Spinal cord (tissue), 10 donors: ENCODE measurements at places on chromosomes 13 and 19.
A peak's percentile ranks its signal among the peaks of the same experiment; 100 is the strongest.

GRCh38 chr13:26041444-26041843 is 10.4 kb downstream of the SHISA2 start:
- DNase-seq, result no peak

GRCh38 chr13:48403151-48403631 is 9.7 kb downstream of the LPAR6 start:
- DNase-seq, result no peak

GRCh38 chr19:49058562-49058961 is 1.0 kb upstream of the CGB7 start:
- DNase-seq, result no peak

DNA sequence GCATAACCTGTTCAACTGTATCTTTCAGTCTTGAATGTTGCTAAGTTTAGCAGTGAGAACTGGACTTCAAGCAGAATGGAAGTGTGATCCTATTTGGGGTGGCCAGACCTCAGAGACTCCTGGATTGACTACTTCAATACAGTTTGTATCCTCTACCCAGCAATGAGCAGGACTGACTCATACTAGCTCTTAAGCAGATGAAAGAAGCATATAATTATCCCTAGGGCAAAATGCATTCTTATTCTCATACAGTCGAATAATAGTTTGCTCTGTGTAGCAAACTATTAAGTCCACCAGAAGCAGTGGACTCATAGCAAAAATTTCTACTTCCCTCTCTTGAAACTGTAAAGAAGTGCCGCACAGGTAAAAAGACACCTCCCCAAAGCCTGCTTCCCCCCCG is 46.4 kb upstream of the FAM216B start:
- no peak for DNase-seq

DNA sequence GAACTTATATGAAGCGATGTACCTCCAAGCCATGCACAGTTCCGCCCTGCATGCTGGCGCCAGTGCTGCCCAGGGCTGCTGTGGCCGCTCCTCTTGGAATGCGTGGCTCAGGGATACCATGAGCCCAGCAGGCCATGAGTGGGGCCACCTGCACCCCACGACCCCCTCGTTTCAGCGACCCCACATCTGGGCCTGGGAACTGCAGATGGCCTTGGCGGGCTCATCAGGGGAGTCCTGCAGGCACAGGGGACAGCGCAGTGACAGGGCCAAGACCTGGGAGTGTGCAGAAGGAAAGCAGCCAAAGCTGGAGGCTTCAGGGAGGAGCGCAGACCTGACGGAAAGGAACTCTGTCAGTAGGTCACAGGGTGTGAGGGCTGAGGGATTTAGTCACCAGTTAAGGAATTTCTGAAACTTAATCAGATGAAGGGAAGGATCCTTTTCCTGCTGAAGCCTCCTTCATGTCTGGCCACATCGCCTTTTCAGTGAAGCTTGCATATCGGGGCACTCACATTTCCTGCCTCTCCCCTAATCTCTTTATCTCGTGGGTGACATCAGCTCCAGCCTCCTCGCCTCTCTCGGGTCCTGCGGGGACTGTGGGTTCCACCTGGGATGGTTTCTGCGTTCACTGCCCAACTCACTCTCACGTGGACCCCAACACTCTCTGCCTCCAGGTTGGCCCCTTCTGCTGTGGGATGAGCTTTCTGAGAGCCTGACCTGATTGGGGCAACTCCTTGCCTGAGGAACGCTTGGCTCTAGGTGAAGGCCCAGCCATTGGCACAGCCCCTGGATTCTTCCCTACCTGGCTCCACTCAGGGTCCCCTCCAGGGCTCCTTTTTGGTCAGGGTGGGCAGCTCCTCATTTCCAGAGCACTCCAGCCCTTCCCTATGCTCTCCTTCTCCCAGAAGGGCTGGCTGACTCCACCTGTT is 123.5 kb downstream of the CRYL1 start:
- DNase-seq, result no peak

DNA sequence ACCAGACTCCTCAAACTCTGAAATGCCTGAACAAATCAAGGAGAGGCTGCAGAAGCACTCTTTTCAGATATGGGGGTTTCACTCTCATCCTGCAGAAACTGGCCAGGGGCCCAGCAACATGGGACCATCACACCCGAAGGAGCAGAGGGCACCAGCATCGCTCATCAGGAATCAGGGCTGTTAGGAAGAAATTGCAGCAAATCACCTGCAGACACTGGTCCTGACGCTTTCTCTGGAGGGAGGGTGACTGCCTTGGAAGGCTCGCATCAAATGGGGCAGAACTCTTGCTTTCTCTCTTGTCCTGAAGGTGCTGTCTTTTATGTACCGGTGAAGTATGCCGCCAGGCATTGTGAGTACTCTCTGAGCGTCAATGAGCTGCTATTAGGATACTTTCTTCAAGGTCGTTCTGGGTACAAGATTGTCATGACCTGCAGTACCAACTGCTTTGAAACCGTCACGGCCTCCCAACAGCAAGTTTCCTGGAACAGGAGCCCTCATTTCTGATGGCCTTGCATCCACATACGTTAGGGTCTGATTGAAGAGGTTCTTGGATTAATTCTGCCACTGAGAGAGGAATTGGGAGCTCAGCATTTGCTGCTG is 155.7 kb upstream of the SOX1 start:
- no peak for DNase-seq

GRCh38 chr19:3224346-3225168 is at the start of gene CELF5:
Gene CELF5, plus strand, starts transcription at chr19:3224661. Its CDS starts 79 bp downstream, at chr19:3224740.
- no peak for DNase-seq

GRCh38 chr13:50426927-50427326 is 411.7 kb downstream of the KCNRG start:
- no peak for DNase-seq

- DNase-seq, result no peak
These were observed 52.3 kb upstream of the PARP4 start for GRCh38 chr13:24564881-24565280.

GRCh38 chr13:27667946-27668345 is 46.3 kb downstream of the POLR1D start:
- DNase-seq, result no peak

GRCh38 chr13:35143123-35143522 is 201.1 kb downstream of the NBEA start:
- no peak for DNase-seq

- DNase-seq, result no peak
These were observed 6.4 kb downstream of the KMT5C start for GRCh38 chr19:55345818-55346724.

GRCh38 chr13:54934121-54934520 is 1905.5 kb downstream of the OLFM4 start:
- no peak for DNase-seq

- DNase-seq, result no peak
These were observed 50.5 kb upstream of the ZNF429 start for GRCh38 chr19:21454901-21455300.

DNA sequence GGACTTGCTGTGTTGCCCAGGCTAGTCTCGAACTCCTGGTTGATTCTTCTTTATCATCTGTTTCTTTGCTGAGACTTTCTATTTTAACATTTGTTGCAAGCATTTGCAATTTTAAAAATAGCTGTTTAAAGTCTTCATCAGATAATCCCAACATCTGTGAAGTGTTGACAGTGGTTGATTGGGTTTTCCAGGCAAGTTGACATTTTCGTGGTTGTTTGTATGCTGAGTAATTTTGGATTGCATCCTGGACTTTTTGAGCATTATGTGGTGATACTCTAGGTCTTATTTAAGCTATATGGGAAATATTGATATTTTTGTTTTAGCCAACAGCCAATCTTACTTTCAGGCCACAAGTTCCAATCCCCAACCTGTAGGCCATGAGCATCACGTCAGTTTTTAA is 25.1 kb downstream of the AP1M1 start:
- DNase-seq, result no peak

DNA sequence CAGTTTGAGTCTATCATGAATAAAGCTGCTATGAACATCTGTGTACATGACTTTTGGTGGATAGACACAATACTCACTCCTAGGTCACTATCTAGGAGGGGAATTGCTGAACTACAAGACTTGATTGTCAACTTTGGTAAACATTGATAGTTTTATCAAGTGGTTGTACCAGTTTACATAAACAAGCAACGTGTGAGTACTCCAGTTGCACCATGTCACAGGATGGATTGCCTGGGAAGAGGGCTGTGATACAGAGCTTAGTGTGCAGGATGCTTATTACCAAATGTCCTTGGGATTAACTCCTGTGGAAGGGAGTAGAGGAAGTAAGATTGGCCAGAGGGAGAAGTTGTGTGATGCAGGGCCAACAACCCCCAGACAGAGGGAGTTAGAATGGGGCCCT is 37.7 kb downstream of the RAP2A start:
- DNase-seq, result no peak

DNA sequence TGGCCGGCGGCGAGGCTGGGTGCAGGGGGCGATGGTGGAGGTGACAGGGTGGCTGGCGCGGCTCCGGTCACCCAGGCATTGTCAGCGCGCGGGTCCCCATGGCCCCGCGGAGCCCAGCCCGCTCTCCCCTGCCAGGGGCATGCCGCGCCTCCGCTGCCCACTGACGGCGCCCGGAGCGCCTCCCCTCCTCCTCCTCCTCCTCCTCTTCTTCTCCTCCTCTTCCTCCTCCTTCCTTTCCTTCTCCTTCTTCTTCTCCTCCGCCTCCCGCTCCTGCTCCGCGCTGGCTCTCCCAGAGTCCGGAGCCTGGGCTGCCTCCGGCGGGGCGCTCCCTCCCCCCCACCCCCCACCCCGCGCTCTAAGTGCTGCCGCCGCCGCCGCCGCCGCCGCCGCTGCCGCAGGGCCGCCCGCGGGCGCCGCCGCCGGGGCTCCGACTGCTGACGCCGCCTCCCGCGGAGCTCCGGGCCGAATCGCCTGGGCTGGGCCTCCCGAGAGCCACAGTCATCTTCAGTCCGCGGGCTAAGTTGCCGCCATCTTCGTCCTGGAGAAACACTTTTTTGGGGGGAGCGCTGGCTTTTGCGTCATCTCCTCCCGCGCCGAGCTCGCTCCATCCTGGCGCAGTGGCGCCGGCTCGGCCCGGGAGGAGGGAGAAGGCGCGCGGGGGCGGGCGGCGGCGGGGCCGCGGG is 348.3 kb downstream of the LIG4 start:
- DNase-seq, result peak; percentile 20

- DNase-seq, result no peak
These were observed 16.5 kb upstream of the SLC7A10 start for GRCh38 chr19:33242131-33242530.

- no peak for DNase-seq
These were observed 12.3 kb downstream of the KDELR1 start for GRCh38 chr19:48379058-48379457.

- DNase-seq, result no peak
These were observed 51.1 kb downstream of the N4BP2L1 start for GRCh38 chr13:32376642-32377415.

DNA sequence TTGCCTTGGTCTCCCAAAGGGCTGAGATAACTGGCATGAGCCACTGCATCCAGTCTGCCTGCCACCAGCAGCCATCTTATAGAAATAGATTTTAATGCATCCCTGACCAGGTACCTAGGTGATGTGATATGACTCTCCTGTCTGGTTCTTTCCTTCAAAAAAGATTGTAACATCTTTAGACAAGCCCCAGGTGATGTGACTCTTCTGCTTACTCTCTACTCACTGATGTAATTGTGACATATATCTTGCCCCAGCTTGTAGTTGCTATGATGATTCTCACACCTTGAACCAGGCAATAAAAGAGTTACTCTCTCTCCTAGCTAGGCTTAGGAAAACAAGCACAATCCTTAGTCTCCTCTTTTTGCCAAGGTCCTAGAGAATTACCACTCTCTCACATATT is 30.6 kb upstream of the ZNF681 start:
- DNase-seq, result no peak

- no peak for DNase-seq
These were observed 840.2 kb downstream of the UQCRFS1 start for GRCh38 chr19:28372576-28373247.

GRCh38 chr13:98853771-98854221 is 101.3 kb upstream of the SLC15A1 start:
- no peak for DNase-seq

DNA sequence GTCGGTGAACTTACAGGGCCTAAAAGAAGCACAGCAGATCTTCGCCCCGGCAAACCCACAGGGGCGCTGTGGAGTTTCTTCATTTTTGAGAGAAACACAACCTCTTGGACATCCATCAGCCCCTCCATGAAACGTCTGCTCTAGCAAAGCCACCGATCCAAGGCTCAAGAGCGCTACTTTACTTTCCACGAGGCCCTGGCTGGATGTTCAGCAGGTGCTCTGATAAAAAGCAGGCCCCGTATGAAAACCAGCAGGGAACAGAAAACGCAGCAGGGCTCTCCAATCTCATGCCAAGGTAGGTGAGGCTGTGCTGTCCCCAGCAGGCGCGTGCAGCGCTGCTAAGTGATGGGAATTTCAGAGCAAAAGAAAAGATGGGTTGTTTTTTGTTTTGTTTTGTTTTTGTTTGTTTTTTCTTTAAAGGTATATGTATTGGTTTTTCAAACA is 86.7 kb downstream of the IRS2 start:
- DNase-seq, result no peak

- no peak for DNase-seq
These were observed 60.0 kb downstream of the FLT1 start for GRCh38 chr13:28434926-28435325.

GRCh38 chr19:54279406-54279962 is 1.4 kb downstream of the LILRB2 start:
- no peak for DNase-seq

DNA sequence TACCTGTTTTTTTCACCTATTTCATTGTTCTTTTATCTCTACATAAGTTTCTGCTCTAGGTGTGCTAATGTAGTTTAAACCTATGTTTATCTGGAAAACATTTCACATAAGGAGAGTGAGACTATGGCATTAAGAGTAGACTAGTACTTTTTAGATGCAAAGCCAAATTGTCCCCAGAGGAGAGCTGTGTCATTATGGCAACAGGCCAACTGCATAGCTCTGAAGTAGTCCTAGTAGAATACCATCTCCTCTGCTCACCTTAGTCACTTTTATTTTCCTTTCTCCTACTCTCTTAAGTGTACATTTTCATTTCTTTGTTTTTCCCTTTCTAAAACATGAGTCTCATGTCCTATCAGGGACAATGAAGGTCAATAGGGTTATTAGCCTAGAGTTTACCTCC is 123.1 kb downstream of the ITGBL1 start:
- no peak for DNase-seq

- no peak for DNase-seq
These were observed 4.4 kb upstream of the EID2 start for GRCh38 chr19:39544226-39544903.

- no peak for DNase-seq
These were observed 3.1 kb upstream of the GRK1 start for GRCh38 chr13:113663934-113664333.

- DNase-seq, result no peak
These were observed 91.5 kb upstream of the MCF2L start for GRCh38 chr13:112877539-112877938.

GRCh38 chr13:103803349-103803748 is 737.1 kb upstream of the SLC10A2 start:
- DNase-seq, result no peak

- no peak for DNase-seq
These were observed 46.2 kb downstream of the CACNA1A start for GRCh38 chr19:13460045-13460444.
